ENCODE measurements at places on chromosomes 7 and 10.

DNA sequence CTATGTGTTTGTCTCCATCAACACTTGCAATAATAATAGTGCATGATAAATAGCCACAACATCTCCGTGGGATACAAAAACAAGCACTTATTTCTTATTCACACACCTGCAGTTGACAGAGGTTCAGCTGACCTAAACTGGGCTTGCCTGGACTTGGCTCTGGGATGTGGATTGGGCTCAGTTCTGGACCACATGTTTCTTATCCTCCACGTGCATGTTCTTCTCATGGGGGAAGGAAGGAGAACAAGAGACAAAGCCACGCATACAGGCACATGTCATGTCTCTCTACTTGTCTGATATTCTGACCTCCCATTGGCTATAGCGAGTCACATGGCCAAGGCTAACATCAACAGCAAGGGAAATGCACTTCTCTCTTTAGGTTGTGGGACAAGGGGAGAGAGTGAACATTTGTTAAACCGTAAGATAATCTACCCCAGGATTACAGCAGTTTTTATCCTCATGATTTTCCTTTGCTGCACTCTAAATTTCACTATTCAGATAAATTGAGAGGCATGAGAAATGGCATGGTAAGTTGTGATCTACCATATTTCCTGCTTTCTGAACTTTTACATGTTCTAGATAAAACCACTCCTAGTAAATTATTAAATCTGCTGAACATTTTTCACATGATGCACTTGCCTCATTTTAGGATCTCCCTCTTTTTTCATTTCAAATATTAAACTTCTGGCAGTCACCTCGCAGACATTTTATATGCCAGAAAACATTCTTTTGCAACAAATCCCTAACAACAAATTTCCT, 33.7 kb downstream of the CFAP58 start:
- no peak for DNase-seq

DNA sequence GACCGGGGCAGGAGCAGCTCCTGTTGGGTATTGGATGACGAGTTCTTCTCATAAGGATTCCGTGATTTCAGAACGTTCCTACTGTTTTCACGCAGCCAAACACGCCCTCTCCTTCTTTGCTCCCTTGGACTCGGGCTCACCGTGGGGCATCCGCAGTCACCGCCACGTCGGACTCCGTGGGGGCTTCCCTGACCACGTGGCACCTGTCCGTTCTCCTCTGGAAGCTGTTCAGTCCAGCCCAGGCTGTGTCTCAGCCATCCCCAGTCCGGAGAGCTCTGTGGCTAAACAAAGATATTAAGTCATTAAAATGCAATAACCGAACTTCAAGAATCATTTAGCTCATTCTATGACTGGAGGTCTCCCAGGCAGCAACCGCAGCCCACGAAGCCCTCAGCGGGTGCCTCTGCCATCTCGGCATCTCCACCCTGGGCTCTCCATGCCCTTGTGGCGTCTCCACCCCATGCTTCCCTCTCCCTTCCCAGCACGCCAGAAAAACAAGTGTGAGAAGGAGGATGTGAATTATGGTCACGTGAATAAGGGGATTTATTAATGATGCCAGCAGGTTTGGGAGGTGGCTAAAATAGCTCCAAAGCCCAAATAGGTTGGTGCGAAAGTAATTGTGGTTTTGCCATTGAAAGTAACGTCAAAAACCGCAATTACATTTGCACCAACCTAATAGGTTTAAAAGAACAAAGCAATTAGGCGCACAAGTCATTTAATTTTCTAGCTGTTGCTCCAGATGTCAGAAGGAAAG, 224.6 kb upstream of the PPP2R2D start:
- DNase-seq = no peak

- peak; percentile 85 for DNase-seq
Measured at GRCh38 chr10:72272689-72273409, 875 bp upstream of the DDIT4 start.

GRCh38 chr10:15444105-15445005, 73.3 kb upstream of the FAM171A1 start:
- no peak for DNase-seq

- DNase-seq = no peak
Measured at GRCh38 chr7:126210707-126211106, 1042.0 kb downstream of the GRM8 start.

- no peak for DNase-seq
Measured at GRCh38 chr7:155119801-155120382, 49.8 kb downstream of the HTR5A start.

DNA sequence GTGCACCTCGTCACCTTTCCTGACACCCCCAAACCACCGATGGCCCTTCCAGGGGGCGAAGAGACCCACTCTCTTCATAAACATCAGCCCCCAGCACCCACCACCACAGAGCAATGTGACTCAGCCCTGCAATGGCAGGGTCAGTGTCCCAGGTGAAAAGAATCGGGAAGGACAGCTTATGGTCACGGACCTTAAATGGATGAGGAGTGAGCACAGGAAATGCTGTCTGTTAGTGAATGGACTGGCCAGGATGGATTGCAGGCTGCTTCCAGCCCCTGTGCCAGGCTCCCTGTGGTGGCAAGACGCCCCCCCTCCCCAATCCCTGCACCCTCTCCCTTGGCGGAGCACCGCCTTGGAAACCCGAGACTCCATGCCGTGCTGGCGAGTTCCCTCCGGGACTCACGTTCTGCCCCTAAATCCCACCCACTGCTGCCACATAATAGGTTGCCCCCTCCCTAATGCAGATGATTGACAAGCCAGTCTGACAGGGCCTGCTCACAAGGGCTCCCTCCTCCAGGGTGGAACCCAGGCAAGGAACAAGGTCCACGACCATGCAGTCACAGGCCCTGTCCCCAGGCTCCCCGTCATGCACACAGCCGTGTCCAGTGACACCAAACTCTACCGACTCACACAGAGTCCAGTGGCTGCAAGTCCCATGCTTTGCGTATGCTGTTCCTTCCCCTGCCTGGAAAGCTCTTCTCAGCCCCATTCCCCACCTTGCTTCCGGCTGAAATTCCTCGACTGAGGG, 7.3 kb downstream of the ASB13 start:
- DNase-seq = no peak

DNA sequence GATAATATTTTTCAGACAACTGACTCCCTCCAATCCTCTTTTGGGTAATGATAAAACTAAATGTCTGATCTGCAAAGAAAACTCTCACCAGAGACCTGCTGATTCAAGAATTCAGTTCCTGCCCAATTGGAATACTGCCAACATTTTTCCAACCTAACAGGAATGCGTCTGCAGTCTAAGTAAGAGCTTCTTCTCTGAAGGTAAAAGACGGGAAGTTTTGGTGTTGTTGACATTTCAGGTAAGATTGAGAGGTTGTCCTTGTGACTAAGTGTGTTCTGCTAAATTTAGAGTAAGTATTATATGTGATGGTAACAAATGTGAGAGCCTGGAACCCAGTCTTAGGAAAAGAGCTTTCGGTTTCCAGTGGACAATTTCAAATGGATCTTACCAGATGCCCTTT, 17.6 kb downstream of the IFIT5 start:
- DNase-seq = peak; percentile 81

DNA sequence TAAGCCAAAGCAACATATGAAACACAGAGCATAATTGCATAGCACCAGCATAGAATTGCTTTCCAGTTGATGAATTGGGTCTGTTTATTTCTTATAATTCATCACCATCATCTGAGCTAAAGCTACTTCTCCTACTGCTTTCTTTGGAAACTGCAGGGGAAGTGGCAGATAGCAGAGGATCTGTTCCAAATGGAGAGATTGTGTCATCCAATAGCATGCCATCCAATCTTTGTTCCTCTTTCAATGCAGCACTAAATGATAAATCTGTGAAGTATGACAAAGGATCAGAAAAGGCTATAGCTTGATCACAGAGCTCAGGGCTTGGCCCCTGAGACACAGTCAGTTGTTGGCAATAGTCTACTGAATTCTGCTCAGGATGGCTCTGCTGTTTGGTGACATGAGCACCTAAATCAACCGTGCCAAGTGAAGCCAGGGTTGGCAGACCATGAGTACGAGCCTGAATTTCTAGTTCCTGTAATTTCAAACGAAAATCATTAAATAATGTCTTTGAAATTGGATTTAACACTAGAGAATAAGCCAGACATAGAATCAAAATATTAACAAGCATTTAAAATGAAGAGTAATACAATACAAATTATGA, 90.0 kb downstream of the TFEC start:
- DNase-seq = no peak

- DNase-seq = no peak
Measured at GRCh38 chr7:11175887-11176286, 202.2 kb downstream of the PHF14 start.

DNA sequence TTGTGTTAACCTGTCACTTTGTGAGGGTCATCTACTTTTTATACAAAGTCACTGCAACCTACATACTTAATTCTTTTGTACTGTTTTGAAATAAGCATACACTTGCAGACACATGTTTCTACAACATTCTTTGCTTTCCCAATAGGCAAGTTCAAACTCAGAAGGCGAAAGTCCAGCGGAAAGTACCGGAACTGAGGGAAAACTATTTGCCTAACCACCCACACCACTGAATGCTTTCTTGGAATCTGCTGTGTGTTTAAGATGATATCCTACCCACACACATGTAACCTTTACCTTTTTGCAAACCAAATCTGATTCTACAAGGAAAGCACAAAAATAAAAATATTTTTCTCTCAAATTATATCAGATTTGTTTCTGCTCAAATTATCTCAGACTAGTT, 139.4 kb upstream of the AGR3 start:
- DNase-seq = peak; percentile 81

GRCh38 chr7:116443646-116444045, 55.9 kb upstream of the CAV2 start:
- DNase-seq = no peak

GRCh38 chr10:132722394-132723329, 63.3 kb downstream of the NKX6-2 start:
- DNase-seq = no peak

GRCh38 chr7:7967886-7968543, 581 bp upstream of the GLCCI1 start:
- no peak for DNase-seq

DNA sequence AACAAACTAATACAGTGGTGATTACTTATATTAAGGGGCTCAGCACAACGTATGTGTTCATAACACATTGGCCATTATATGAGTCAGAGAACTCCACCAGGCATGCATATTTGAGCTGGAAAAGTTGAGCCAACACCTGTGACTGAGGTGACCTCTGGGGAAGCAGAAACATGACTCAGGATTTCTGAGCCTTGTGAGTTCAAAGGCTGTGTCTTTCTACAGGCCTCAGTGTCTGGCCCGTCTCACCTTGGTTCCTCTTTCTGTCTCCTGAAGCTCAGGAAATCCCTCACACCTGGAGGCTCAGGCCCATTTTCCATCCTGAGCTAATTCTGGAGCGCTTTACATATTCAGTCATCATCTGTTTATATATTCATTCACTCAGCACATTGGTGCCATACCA, 230.9 kb upstream of the AGK start:
- DNase-seq = no peak
